MM.1S (cell line): ENCODE measurements at places on chromosomes 2 and 18.

- DNase-seq: no peak
These were observed 20.1 kb upstream of the MREG start for GRCh38 chr2:216033403-216033802.

DNA sequence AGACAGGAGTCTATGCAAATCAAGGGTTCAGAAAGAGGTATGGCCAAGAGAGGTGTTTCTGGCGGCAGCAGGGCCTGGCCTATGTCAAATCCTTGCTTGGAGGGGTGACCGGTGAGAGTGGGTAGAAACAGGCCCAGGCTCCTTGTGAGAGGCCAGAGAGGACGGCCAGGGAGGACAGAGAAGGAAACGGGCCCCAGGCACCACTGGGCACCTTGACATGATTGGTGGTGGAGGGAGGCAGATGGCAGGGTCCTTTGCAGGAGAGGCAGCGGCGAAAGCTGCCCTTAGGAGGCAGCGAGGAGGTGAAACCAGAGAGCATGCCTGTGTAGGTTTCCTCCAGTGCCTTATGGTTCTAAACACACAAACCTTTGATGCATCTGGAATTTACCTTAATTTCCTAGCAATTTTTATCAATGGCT, 6.2 kb downstream of the RAMP1 start:
- DNase-seq: no peak

DNA sequence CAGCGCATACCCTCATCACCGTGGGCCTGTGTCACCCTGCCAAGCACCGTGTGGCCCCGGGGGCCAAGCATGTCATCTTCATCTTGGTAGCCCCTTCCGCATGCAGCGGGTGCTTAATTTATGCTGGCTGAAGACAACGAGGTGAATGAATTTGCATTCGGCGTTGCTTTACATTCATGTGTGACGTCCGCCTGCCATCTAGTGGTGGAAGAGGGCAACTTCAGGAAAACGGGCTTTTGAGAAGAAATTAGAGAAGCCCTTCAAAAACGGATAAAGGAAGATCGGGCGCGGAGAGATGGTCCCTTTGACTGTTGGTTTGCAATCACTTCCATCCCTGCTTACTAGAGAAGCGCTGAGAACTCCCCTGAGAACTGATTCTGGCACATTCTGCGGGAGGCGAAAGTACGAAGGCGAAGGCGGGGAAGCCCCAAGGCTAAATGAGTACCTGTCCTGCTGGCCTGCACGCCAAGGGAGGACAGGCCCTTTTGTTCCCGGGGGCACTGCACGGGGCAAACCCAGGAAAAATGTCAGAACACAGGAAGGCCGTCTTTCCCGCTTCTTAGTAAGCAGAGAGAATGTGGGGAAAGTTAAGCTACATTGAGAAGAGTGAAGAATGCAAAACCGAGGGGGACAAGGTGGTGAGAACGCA, 145.9 kb downstream of the ZNF516 start:
- DNase-seq: peak; percentile 78

DNA sequence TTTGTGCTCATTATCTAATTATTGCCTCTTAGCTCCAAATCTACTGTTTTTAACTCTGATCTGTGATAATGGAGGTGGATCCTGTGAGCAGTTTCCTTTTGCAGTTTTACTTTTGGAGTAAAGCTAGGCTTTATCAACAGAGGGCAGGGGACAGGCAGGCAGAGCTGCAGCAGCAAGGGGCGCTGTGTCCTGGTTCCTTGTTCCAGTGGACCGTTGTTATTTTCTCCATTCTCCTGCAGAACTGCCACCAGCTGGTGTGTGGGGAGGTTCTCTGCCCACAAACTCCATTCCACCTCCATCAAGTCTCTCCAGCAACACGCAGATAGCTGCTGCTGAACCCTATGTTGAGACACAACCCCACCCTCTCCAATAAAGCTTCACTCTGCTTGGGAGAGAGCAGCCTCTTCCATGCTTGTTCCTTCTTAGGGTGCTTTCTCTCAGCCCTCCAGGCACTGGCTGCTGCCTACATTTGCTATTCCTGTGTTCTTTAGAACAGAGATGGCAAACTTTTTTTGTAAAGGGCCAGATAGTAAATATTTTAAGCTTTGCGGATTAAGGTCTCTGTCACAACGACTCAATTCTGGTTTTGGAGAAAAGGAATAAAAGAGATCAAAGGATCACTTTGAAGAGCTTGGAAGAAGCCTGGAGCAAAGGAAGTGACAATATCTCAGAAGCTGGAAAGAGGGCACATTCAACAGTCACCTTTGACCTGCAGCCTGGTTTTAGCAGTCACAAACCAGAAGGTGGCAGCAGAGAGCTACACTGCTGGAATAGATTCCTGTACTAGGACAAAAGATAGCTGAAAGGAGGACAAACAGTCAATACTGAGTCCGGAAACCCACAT, 208.8 kb downstream of the CCDC178 start:
- peak; percentile 77 for DNase-seq

- no peak for DNase-seq
These were observed 42.5 kb downstream of the COPS8 start for GRCh38 chr2:237128026-237128703.

- DNase-seq: no peak
These were observed 293.9 kb downstream of the SATB2 start for GRCh38 chr2:199163613-199164458.

GRCh38 chr2:172914341-172915008, 161.2 kb upstream of the MAP3K20 start:
- DNase-seq: no peak

DNA sequence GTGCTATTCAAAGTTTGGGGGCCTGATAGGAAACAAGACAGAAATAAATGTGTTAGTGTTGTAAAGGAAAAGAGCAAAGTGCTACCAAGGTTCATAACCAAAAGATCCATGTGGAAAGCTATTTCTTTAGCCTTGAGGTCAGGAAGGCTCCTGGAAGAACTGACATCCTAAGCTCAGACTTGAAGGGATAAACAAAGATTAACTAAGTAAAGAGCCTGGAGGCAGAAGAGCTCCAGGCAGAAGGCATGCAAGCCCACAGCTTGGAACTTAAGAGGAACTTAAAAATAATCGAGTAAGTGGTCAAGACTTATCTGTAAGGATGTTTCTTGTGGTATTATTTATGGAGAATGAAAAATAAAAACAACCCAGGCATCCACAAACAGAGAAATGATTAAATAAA, 245.0 kb upstream of the MGAT5 start:
- no peak for DNase-seq

- DNase-seq: no peak
These were observed 40.3 kb downstream of the EML6 start for GRCh38 chr2:54763636-54764291.

DNA sequence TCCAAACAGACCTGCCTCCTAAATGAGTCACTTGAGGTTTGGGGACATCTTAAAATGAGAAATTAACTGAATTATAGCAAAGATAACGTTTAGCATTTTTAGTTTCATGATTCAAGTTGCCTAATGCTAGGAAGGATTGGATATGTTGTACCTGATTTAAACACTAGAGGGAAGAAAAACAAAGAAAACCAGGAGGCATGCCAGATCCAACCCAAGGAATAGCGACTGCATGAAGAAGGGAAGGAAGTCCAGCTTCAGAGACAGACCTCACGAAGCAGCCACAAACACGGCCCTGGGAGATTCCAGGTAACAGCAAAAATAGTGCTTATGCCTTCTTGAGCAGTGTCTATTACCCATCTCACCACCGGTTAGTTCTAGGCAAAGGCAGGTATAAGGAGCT, 499.9 kb upstream of the SPHKAP start:
- DNase-seq: no peak

DNA sequence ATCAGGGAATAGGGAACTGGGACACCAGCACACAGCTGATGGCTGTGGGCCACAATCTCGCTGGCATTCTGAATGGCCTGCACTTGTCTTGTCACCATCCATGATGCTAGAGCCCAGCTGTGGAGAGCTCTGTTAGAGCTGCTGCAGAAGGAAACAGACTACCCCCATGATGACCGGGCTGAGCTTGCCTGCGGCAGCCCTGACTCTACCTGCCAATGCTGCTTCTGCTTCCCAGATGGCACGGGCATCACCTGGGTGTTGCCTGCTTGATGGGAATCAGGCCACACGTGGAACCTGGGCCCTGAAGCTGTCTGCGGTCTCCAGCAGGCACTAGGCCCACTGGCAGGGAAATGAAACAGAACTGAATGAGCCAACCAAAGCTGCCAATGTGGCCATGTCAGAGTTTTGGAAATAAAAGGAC, 11.2 kb upstream of the DAW1 start:
- no peak for DNase-seq

- no peak for DNase-seq
These were observed 69.2 kb downstream of the PDCL3 start for GRCh38 chr2:100632037-100632436.

GRCh38 chr2:159953136-159953823, 109.1 kb downstream of the PLA2R1 start:
- no peak for DNase-seq

- no peak for DNase-seq
These were observed 104.9 kb downstream of the CDC42EP3 start for GRCh38 chr2:37566517-37566981.

DNA sequence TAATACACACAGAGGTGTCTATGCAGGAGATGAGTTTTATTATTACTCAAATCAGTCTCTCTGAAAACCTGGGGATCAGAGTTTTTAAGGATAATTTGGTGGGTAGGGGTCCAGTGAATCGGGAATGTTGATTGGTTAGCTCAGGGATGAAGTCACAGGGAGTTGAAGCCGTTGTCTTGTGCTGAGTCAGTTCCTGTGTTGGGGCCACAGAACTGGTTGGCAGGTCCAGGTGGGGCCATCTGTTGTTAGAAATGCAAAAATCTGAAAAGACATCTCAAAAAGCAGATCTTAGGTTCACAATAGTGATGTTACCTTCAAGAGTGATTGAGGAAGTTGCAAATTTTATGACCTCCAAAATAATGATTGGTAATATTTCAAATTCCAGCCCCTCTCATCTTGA, 86.9 kb downstream of the VSNL1 start:
- DNase-seq: peak; percentile 23

DNA sequence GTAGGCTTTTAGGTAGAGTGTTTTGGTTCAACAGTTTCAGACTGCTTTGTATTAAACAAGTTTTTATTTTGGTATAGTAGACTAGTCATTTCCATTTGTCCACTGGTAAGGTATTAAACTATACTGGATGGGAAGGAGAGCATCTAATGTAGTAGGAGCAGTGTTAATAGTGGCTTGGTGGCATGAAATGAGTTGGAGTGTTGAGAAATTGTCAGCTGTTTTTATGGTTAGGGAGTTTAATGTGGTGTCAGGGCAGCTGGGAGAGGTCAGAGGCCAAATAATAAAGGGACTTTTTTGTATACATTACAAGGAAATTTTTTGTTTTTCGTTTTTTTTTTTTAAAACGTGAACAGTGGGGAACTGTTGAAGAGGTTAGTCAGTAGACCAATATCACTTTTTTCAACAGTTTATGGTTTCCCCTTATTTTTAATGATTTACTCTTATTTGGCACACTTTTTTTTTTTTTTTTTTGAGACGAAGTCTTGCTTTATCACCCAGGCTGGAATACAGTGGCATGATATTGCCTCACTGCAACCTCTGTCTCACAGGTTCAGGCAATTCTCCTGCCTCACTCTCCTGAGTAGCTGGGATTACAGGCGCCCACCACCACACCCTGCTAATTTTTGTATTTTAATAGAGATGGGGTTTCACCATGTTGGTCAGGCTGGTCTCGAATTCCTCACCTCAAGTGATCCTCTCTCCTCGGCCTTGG, 21.2 kb downstream of the ACTR3 start:
- DNase-seq: no peak

DNA sequence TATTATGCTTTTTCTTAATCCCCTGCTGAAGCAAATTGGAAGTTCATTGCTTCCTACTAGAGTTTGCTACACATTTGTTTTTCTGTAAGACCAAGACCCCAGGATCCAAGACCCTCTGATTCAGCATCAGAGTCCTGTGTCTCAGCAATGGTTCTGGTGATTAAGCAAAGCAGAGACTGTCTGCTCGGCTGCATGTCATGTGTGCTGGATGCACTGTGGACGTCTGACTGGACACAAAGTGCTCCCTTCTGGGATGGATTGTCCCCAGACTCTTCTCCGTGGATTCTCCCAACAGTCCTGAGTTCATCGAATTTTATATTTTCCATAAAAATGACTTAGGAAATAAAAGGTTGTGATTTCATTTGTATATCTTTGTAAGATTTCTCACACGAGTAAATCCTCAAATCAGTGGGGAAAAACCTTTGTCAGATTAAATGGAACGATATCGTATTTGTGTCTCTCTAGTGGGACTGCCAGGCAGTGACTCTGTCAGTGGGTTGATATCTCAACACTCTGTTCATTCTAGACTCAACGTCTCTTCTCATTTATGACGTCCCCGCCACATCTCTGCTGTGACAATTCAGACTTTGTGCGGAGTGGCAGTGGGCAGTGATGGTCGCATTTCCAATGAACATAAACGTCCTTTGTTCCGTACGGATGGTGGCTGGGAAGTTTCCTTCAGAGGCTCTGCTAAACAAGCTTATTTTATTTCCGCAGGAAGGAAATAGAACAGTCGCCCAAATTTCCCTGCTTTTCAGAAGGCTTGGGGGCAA, 58.6 kb downstream of the NCAPH start:
- no peak for DNase-seq

DNA sequence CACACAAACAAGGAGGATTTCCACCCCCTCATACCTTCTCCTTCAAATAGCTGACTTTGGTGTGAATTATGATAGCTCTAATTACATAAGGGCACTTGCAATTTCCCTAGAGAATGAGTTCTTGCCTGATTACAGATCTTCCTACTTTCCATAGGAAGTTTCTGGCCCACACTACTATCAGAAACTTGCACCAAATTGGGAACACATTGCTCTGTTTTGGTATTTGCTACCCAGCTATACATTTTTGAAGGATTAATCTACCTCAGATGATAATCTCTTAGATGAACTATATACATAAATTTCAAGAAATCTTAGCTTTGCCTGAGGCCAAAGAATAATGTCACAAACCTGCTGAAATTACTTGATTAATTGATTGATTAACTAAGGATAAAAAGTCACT, 4.9 kb downstream of the DCC start:
- DNase-seq: no peak

GRCh38 chr2:85702172-85702571, 8.0 kb downstream of the GNLY start:
- DNase-seq: no peak

GRCh38 chr2:197357986-197358385, 47.4 kb upstream of the ANKRD44 start:
- no peak for DNase-seq

DNA sequence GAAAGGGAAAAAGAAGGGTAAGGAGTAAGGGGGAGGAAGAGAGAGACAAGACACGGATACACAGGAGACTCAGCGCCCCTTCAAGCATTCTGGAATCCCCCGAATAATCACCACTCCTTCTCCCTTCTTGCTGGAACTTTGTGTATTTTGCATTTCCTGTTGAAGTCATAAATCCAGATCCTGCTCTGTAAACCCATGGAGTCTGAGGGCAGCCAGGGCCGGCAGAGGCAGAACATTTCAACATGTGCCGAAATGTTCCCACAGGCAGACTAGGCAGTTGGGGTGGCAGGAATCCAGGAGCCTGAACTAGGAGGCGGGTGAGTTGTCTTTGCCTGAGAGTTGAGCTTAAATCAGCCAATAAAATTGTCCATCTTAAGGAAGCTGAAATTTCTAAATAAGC, 193.1 kb downstream of the SH3RF3 start:
- DNase-seq: no peak

- no peak for DNase-seq
These were observed 17.4 kb downstream of the HAT1 start for GRCh38 chr2:171939743-171940071.
